ENCODE measurements at places on chromosomes 6 and 20.
A peak's percentile ranks its signal among the peaks of the same experiment; 100 is the strongest.

- DNase-seq = no peak
Measured at GRCh38 chr6:36716476-36717093, 19.0 kb downstream of the RAB44 start.

GRCh38 chr20:41902346-41902745 is 284.2 kb upstream of the CHD6 start:
- no peak for DNase-seq

GRCh38 chr6:83368577-83368976 is 62.3 kb downstream of the ME1 start:
- no peak for DNase-seq

DNA sequence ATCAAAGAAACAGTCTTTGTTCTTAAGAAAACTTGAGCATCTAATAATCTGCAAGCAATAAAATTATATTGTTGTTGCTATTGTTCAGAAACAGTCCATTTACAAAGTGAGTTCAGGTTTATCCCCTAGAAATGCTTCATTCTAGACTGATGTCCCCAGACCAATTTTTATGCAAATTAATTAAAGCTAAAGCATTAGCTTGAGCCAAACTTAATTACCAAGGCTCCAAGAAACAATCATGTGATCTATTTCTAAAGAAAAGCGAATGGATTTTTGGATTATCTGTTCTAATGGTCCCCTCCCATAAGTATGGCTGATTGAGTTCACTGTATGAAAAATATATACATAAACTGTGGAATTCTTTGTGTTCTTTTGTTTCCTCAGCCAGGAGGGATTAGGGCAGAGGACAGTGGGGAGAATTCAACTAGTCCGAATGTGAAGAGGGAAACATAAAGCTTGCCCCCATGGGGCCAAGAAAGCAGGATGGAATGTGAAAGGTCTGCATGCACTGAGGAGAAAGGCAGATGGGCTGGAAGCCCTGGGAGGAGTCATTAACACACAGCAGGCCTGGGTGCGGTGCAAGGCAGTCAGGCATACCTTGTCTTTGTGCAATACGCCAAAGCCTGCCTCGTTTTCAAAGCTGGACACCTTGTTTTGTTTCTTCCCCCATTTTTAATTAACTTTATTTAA is 597.1 kb downstream of the KIF16B start:
- DNase-seq = no peak

- DNase-seq = no peak
Measured at GRCh38 chr6:16344756-16345155, 106.4 kb downstream of the GMPR start.

DNA sequence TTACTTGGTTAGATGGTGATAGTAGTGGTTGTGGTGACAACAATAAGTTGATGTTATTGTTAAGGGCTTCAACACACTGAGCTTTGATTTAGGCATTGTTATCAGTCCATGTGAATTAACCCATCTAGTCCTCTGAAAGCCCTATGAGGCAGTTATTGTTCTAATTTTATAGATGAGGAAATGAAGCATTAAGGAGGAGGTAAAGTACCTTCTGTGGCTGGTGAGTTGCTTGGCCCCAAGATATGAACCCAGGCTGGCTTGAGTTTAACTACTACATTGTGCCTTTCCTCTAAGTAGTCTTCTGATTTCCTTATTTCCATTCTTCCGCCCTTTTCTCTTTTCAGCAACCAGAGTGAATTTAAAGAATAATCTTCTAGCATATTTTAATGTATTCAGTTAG is 81.7 kb downstream of the QKI start:
- DNase-seq = no peak

- no peak for DNase-seq
Measured at GRCh38 chr6:9257215-9257614, 821.9 kb upstream of the SLC35B3 start.

- no peak for DNase-seq
Measured at GRCh38 chr6:33992191-33992590, 153.7 kb downstream of the GRM4 start.

GRCh38 chr6:168100803-168101589 is 22.0 kb upstream of the FRMD1 start:
- DNase-seq = no peak

GRCh38 chr6:36912030-36912454 is 26.3 kb downstream of the C6orf89 start:
- DNase-seq = peak; percentile 63

DNA sequence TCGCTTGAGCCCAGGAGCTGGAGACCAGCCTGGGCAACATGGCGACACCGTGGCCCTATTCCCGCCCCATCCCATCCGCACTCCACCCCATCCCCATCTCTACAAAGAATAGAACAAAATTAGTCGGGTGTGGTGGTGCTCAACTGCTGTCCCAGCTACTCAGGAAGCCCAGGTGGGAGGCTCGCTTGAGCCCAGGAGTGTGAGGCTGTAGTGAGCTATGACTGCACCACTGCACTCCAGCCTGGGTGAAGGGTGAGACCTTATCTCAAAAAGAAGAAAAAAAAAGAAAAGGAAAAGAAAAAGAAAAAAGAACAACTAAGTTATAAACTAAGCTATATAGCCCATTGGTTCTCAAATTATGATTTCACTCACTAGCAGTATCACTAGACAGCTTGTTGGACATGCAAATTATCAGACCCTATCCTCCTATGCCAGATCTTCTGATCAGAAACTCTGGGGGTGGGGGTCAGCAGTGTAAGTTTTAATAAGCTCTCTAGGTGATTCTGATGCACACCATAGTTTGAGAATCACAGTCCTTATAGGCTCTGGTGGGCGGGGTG is 491 bp upstream of the ITCH start:
- no peak for DNase-seq

All from activated CD4-positive, alpha-beta T cell treated with anti-CD3 and anti-CD28 coated beads, Interleukin-2, Interleukin-4, amounts not matched to agents 100 ng/mL and 50 ng/mL, durations not matched to agents 16 hours and 8 hours (primary cell).